ENCODE measurements at places on chromosomes 7 and 10. TPM values are rescaled to one million over a fixed set of nuclear protein-coding genes. Genes with fewer than 3 reads are reported as not detected.

Gene UNCX
- not detected for total RNA-seq

Gene LRMDA
- 7.9 TPM for total RNA-seq

Gene ECD
- total RNA-seq = 16.2 TPM

Gene ERVW-1
- total RNA-seq = not detected

Gene NUDT13
- 1.4 TPM for total RNA-seq

Gene IGF2BP3
- total RNA-seq = 0.17 TPM

Gene AGAP9
- total RNA-seq = 1.0 TPM

Gene SLC26A3
- total RNA-seq = 0.19 TPM

- no peak overlapping the region for H3K4me3 ChIP-seq
- H3K36me3 ChIP-seq = peaks cover 5% of the 10 kb centered on the region
- no peak overlapping the region for H3K27ac ChIP-seq
- DNase-seq = no peak
- no peaks in the 10 kb centered on the region for H3K27me3 ChIP-seq
Observed at GRCh38 chr10:102546606-102547320, 43.0 kb downstream of the SUFU start.

GRCh38 chr7:112202816-112203215 lies 3.4 kb downstream of the DOCK4 start:
- peak overlapping the region; percentile 37 for H3K27ac ChIP-seq
- peaks cover 19% of the 10 kb centered on the region for H3K4me1 ChIP-seq
- DNase-seq = peak; percentile 59
- H3K36me3 ChIP-seq = no peaks in the 10 kb centered on the region
- H3K27me3 ChIP-seq = no peaks in the 10 kb centered on the region
- no peak overlapping the region for H3K4me3 ChIP-seq

DNA sequence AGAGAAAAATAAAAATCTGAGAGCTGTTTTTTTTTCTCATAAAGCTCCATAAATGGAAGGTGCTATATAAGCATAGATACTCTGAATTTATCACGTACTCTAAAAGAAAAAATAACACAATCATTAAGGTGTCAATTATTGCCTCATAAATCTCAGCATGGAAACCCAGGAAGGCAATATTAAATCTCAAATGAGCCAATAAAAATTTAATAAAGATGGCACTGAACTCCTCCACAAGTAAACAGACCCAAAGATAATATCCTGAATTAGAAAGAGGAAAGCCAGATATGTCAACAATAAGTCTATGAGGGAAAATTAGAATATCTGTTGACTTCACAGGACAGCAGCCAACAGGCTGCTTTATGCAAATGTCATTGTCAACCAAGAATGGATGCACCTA lies 66.5 kb downstream of the CDK6 start:
- H3K4me1 ChIP-seq = peaks cover 15% of the 10 kb centered on the region
- DNase-seq = no peak
- no peak overlapping the region for H3K4me3 ChIP-seq
- H3K27ac ChIP-seq = no peak overlapping the region

DNA sequence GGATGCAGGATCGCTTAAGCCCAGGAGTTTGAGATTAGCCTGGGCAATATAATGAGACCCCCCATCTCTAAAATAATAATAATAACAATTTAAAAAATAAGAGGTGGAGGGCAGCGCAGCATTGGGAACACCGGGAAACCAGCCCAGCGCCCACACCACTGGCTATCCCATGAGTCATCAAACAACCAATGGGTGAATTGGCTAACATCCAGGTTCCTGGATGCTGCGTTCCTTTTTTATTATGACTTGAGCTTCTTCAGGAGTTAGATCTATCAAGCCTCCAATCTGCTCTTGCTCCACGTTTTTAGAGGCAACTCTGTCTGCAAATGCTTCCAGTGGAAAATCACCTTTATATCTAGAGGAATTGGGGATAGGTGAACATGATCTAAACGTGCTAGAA lies 10.0 kb upstream of the LRRC4 start:
- H3K27me3 ChIP-seq = no peaks in the 10 kb centered on the region
- no peak overlapping the region for H3K27ac ChIP-seq
- peaks cover 6% of the 10 kb centered on the region for H3K36me3 ChIP-seq
- no peak for DNase-seq
- H3K4me1 ChIP-seq = no peaks in the 10 kb centered on the region

GRCh38 chr10:11810313-11810766 lies 12.8 kb upstream of the PROSER2 start:
- H3K27ac ChIP-seq = no peak overlapping the region
- H3K4me1 ChIP-seq = no peaks in the 10 kb centered on the region
- no peak overlapping the region for H3K4me3 ChIP-seq

GRCh38 chr7:154451480-154452457 lies 399.6 kb downstream of the DPP6 start:
- peaks cover 7% of the 10 kb centered on the region for H3K27me3 ChIP-seq
- no peak for DNase-seq
- no peak overlapping the region for H3K27ac ChIP-seq
- no peaks in the 10 kb centered on the region for H3K36me3 ChIP-seq
- no peaks in the 10 kb centered on the region for H3K4me1 ChIP-seq

DNA sequence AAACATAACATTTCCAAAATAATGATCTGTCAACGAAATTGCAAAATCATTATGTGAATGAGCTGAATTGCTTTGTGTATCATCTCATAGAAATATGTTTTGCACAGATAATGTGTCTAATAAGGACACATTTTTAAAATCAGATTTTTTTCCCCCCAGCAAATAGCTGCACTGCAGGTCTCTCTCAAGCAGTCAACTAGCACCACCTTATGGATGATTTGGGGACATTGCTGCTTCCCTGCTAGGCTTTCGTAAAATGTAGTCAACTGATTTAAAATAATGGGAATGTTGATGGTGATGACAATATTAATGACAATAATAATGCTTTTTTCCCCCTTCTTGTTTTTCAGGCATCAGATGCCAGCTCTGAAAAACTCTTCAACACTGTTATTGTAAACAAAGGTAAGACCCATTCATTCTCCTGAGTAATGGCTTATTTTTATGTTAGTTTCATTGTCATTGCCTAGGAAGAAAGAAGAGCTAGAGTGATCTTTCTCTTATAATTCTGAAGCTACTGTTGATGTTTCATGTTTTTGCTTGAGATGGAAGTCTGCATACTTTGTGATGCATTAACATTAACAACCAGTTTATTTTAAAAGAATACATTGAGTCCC lies 433.6 kb upstream of the GALNT17 start:
- H3K4me1 ChIP-seq = no peaks in the 10 kb centered on the region
- no peak overlapping the region for H3K27ac ChIP-seq
- H3K27me3 ChIP-seq = no peaks in the 10 kb centered on the region
- DNase-seq = no peak

DNA sequence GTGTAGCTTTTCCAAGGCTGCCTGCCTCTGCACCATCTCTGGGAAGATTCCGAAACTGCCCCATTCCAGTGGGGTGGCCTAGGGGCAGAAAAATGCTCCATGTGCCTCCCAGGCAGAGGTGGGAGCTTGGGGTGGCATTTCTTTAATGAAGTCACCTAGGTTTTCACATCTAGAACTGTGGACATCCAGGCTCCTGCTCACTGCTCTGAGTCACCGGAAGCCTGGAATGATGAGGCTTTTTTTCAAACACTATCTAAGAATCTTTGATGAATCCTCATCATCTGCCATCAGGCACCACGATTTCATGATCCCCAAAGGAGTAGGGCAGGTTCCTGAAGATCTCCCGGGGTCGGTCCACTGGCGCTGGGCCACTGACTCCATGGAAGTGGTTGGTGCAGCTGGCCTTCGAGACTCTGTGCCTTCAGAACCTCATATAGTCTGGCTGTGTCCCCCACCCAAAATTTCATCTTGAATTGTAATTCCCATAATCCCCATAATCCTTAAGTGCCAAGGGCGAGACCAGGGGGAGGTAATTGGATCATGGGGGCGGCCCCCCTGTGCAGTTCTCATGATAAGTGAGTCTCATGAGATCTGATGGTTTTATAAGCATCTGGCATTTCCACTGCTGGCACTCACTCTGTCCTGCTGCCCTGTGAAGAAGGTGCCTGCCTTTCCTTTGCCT lies 37.1 kb downstream of the MTURN start:
- H3K27ac ChIP-seq = no peak overlapping the region
- H3K4me1 ChIP-seq = peaks cover 4% of the 10 kb centered on the region
- no peak for DNase-seq
- H3K4me3 ChIP-seq = no peak overlapping the region

- H3K4me3 ChIP-seq = no peak overlapping the region
- H3K4me1 ChIP-seq = no peaks in the 10 kb centered on the region
- H3K27me3 ChIP-seq = no peaks in the 10 kb centered on the region
- H3K36me3 ChIP-seq = peaks cover 6% of the 10 kb centered on the region
- no peak for DNase-seq
Observed at GRCh38 chr10:132753596-132753995, 32.4 kb downstream of the NKX6-2 start.

DNA sequence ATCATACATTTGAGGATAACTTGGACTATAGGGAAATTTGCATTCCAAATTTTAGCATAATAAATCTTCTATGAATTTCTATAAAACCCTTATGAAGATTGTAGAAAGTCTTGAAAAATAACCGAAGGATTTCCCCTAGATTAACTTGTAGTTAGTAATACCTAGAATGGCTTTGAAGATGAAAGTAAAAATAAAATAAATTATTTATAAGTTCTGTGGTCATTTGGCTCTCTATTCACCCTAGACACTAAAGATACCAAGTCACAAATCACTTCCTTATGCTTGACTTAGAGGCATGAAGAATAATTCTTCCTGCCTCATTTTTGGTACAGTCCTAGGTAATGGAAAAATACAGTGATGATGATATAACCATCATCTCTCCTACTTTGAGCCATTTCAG lies 79.3 kb downstream of the CSTF2T start:
- H3K27me3 ChIP-seq = no peaks in the 10 kb centered on the region
- no peak overlapping the region for H3K4me3 ChIP-seq
- H3K4me1 ChIP-seq = no peaks in the 10 kb centered on the region
- no peak overlapping the region for H3K27ac ChIP-seq

DNA sequence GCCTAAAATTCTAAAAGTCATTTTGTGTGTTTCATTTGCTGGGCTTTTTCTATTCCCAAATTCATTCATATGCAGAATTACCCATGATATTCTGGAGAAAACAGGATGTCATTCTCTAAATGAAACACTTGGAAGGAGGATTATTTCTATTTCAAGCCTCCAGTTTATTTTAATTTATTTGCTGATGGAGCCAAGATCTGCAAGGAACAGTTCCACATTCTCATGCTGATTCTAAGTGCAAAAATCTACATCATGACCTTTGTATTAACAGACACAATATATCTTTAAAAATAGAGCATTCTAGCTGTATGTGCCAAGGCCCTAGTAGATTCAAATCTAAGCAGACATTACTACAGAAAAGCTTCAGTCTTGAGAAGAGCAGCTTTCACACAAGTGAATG lies 51.3 kb upstream of the KCND2 start:
- no peaks in the 10 kb centered on the region for H3K36me3 ChIP-seq
- H3K4me3 ChIP-seq = no peak overlapping the region
- H3K27ac ChIP-seq = no peak overlapping the region
- DNase-seq = no peak
- no peaks in the 10 kb centered on the region for H3K27me3 ChIP-seq

DNA sequence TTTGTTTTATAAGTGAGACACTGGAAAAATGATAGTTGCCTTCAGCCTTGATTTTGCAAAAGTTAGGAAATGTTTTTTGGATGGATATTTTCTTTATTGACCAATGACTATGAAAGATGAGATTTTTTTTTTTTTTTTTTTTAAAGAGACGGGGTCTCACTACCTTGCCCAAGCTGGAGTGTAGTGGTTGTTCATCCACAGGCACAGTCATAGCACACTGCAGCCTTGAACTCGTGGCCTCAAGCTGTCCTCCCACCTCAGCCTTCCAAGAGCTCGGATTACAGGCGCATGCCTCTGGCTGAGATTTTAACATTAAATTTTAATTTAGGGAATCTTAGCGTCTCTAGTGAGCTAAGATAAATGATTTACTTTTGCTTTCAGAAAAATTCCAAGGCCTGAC lies 66.2 kb downstream of the LOXL4 start:
- no peaks in the 10 kb centered on the region for H3K27me3 ChIP-seq
- H3K36me3 ChIP-seq = no peaks in the 10 kb centered on the region
- H3K4me3 ChIP-seq = no peak overlapping the region
- no peak overlapping the region for H3K27ac ChIP-seq
- no peaks in the 10 kb centered on the region for H3K4me1 ChIP-seq

DNA sequence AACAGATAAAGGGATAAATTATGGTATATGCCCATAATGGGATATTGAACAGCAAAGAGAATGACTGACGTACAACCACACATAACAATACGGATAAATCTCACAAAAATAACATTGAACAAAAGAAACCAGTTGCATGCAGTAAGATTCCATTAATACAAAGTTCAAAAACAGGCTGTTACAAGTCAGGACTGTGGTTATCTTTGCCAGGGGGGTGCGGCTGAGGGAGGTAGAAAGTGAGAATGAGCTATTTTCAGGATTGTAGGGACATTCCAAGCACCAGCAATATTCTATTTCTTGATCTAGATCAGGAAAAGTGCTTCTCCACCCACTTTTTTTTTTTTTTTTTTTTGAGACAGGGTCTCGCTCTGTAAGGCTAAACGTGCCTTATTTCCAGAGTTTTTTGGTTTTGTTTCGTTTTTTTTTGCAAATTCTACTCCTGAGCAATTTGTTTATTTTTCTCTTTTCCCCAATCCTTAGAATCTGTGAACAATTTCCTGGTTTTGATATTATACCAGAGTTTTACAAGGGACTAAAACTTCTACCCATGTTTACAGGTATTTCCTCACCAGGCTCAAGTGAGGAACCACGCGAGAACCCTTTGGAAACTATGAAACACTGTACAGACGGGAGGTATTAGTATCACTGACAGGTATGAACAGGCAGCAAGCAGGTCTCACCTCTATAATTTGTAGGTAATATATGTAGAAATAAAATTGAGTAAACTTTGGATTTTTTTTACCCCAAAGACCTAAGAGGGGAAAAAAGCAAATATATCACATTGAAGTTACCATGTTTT lies 9.9 kb downstream of the SMURF1 start:
- H3K27me3 ChIP-seq = no peaks in the 10 kb centered on the region
- no peak for DNase-seq
- H3K36me3 ChIP-seq = no peaks in the 10 kb centered on the region
- H3K27ac ChIP-seq = no peak overlapping the region
- H3K4me3 ChIP-seq = no peak overlapping the region

- no peak for DNase-seq
- no peak overlapping the region for H3K4me3 ChIP-seq
- peaks cover 2% of the 10 kb centered on the region for H3K4me1 ChIP-seq
- no peak overlapping the region for H3K27ac ChIP-seq
Observed at GRCh38 chr7:140903741-140904480, 20.8 kb downstream of the BRAF start.

All from liver (tissue), 10 donors.